ENCODE measurements at places on chromosomes 6 and 20.
A peak's percentile ranks its signal among the peaks of the same experiment; 100 is the strongest.

- DNase-seq: no peak
Measured at GRCh38 chr6:134457941-134458340, 140.0 kb upstream of the SGK1 start.

GRCh38 chr6:161644521-161644920, 370.7 kb upstream of the AGPAT4 start:
- DNase-seq: no peak

GRCh38 chr6:106572436-106572835, 56.9 kb downstream of the RTN4IP1 start:
- no peak for DNase-seq

DNA sequence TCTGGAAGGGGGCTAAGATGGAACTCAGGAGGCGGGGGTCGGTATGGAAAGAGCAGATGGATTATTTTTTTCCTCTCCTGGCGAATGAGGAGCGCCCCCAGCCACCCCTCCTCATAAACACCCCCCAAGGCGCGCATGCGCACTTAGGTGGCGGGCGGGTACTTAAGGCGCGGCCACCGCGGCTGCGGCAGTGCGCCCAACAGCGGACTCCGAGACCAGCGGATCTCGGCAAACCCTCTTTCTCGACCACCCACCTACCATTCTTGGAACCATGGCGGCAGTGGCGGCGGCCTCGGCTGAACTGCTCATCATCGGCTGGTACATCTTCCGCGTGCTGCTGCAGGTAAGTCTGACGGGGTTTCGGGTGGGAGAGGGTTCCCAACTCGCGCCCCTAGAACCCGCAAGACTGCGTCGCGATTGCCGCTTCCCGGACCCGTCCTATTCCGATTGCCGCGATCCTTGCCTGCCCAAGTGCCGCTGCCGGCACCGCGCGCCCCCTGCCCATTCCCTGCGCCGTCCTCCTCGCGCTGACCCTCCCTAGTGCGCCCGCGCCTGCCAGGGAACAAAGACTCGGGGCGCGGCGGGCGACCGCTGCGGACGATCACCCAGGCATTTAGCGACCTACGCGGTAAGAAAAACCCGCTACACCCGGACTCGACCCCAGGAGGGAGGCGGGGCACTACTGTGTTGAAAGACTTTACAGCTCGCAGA, at the start of gene NNAT:
Gene NNAT, plus strand, starts transcription at position 190 of the 711 bp plus-strand sequence. Its CDS starts 82 bp downstream, at position 272.
- DNase-seq: no peak

DNA sequence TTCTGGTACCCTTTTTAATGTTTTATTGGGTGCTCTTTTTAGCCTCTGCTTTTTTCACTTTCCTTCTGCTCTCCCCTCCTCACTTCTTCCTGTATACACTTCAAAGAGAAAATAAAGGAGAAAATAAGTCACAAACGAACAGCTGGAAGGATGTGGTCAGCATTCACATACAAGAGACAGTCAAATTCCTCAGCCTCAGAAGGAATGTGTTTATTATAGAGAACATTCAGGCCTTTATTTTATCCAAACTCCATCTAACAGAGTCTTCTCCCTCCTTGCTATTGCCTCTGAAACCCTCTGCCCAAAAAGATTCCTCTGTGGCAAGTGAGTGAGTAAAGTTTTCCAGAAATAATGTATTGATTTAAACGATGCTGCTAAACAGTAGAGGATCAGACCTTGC, 490.4 kb downstream of the FRK start:
- no peak for DNase-seq

DNA sequence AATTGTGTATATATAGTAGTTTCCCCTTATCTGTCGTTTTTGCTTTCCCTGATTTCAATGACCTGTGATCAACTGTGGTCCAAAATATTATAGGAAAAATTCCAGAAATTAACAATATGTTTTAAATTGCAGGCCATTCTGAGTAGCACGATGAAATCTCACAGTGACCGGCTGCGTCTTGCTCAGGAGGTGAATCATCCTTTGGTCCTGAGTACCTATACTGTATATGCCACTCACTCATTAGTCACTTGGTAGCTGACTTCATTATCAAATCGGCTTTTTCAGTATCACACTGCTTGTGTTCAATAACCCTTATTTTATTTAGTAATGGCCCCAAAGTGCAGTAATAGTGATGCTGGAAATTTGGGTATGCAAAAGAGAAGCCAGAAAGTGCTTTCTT, 728.3 kb upstream of the EYS start:
- DNase-seq: no peak

DNA sequence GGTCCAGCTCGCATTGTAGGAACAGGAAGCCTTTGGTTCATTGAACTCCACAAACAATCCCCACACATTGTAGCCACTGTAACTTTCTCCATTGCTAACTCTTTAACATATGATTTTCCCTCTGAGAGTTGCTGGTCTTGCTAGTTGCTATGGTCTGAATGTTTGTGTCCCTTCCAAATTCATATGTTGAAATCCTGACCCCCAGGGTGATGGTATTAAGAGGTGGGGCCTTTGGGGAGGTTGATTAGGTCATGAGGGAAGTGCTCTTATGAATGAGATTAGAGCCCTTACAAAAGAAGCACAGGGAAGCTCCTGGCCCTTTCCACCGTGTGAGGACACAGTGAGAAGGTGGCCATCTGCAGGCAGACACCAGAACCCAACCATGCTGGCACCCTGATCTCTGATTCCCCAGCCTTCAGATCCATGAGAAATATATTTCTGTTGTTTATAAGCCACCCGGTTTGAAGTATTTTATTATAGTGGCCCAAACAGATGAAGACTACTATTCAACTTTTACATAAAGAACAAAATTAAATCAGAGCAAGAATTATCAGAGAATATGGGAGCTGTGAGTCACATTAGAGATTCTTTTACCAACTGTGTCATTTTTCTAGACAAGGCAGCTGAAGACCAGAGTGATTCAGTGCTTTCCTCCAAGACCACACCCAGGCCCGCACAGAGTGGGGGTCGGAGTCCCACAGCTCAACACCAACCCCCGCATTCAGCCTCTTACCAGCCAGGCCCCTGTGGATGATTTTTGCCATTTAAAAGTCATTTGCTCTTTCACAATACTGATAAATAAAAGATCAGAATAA, 143.0 kb downstream of the SAMD5 start:
- DNase-seq: peak; percentile 47

DNA sequence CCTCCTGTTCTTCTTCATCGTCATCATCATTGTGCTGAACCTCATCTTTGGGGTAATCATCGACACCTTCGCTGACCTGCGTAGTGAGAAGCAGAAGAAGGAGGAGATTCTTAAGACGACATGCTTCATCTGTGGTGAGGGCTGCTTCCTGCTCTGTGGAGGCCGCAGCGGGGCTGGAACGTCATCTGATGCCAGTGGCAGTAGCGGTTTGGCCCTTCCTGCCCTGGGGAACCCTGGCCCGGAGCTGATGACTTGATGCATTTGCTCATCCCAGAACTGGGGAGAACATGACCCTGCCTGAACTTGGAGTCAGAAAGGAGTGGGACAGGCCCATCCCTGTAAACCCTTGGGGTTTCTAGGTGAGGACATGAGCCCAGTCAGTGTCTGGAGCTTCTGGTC, 18.7 kb downstream of the UQCC2 start:
- no peak for DNase-seq

DNA sequence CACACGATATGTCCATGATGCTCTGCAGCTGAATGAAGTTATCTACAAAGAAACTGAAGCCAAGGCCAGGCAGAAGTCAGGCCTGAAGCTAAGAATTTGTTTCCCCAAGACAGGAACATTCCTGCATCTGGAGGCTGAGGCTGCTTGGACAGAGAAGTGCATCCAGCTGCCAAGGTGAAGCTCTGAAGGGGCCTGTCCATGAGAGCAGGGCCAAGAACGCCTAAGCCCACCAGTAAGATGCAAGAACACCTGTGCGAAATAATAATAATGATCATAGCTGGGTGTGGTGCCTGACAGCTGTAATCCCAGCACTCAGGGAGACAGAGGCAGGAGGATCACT, 37.7 kb upstream of the B4GALT5 start:
- DNase-seq: no peak

DNA sequence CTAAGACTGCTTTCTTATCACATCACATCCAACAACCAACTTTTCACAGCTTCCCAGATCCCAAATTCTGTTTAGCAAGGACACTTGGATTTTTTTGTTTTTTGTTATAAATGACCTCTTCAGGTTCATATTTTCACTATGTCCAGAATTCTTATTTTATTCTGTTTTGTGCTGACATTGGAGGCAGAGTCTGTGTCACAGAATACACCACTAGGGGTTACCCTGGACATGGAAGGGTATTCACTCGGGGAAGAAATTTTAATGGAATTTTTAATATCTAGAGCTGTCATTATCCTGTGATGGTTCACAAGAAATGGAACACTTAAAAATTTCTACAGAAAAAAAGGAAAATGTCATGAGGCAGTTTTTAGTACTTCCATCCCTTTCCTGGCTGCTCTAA, 12.0 kb upstream of the SLC2A12 start:
- DNase-seq: no peak

- DNase-seq: no peak
Measured at GRCh38 chr6:39243809-39244208, 14.5 kb upstream of the KCNK5 start.

DNA sequence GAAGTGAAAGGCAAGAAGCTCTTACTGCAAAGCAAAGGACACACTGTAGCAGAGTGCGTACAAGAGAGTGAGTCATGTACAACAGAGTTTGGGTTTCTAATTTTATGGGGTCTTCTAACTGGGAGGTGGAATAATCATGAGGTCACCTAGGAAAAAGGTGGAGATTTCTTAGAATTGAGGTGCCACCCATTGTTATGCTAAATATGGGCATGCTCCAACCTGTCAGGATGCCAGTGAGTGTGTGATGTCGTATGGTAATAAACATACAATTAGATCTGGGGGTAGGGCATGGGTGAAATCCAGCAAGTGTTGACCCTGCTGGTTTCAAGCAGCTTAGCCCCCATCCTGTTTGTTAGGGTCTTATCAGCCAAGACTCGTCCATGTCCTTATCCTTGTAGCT, 46.6 kb downstream of the OR2B6 start:
- no peak for DNase-seq

DNA sequence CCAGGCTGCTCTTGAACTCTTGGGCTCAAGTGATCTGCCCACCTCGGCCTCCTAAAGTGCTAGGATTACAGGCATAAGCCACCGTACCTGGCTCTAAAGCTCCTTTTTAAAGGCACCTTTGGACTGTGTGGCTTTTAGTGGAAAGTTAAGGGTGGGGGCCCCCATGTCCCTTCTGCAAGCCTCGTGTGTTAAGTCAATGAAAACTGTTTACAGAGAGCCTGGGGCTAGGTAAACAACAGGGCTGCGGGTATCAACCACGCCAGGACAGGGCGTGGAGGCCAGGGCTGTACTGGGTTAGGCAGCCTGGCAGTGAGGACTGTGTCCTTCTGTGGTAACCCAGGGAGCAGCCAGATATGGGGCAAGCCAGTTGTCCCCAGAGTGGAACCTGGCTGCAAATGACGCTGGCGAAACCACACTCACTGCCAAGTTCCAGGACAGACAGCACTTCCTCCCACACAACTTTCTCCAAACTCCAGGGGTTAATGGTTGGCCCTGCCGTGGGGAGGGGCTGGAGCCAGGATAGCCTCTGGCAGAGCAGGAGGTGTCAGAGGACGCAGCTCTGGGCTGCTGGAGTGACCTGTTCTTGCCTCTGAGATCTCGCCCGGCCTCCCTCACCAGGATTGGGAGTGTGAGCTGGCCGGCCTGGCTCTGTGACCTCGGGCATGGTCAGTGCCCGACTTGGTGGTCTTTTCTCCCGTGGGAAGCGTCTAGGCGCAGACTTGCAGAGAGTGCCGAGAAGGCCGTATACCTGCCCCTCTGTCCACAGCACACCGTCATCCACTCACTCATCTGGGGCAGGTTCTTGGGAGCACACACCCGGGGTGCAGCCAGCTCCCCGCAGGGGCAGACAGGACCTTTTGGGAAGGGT, 3.2 kb downstream of the SLC17A9 start:
- no peak for DNase-seq

DNA sequence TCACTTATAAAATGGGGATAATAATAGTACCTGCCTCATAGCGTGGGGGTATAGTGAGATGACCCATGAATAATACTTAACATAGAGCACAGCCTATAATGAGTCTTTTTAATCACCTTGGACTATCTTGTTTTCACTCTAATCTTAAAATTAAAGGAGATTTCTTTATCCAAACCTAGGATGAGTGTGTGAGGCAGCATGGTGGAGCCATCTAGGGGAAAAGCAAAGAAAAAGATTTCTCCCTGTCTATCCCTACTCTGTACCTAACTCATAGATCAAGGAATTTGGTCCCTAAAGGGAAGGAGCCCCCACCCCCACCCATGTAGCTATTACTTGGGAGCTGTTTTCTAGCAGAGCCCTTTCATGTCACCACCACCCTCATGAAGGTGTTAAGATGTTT, 45.2 kb upstream of the PAK5 start:
- no peak for DNase-seq

- no peak for DNase-seq
Measured at GRCh38 chr6:165658395-165659058, 4.5 kb downstream of the PDE10A start.

DNA sequence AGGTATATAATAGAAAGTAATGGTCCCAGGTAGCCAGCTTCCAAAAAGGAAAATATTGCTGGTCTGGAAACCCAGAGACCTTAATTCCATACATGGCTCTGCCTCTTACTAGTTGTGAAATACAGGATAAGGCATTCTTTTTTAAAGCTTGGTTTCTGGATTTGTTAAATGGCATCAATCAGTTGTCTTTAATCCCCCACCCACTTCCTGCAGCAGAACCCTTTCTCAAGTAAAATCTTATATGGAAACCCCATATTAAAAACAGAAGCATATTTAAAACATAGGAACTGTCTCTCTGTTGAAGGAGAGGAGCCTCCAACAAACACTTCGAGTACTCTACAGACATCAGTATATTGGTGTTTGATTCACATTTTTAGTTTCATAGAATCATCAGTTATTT, 6.2 kb upstream of the LCA5 start:
- DNase-seq: no peak

- no peak for DNase-seq
Measured at GRCh38 chr6:159969921-159970320, 1.0 kb downstream of the IGF2R start.

- DNase-seq: no peak
Measured at GRCh38 chr6:151284548-151285017, 44.8 kb downstream of the AKAP12 start.

GRCh38 chr6:147071776-147072175, 132.4 kb upstream of the STXBP5 start:
- no peak for DNase-seq

DNA sequence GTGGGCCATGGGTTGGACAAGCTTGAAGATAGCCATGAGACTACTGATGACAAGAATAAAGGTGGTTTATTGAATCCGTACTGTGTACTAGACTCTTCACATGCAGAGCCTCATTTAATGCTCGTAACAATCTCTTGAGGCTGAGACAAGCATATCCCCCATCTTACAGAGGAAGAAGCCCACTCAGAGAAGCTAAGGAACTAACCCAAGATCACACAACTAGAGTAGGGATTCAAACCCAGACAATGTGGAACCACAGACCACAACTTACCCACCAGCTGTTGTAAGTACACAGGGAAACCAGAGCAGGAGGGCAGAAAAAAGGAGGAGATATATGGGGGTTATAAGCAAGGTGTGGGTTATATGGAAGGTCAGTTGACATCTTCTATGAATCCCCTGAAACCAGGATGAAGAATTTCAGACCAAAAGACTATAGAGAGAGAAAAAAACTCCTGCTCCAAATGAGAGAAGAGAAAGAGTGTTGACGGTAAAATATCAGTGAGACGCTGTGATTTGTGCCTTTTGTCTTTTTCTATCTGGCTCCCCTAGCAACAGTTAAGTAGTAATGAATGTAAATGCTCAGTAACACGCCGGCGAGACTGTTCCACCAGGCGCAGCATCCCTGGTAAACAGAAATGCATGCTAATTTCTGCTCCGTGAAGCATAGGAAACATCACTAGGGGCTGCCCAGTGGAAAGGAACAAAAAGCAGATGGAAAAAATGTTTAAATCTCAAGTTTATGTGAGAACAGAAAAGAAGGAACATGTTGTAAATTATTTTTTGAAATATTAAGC, 80.1 kb upstream of the SLC22A16 start:
- no peak for DNase-seq

All from AG09319 (cell line).